ENCODE measurements at places on chromosomes 2 and 18.

DNA sequence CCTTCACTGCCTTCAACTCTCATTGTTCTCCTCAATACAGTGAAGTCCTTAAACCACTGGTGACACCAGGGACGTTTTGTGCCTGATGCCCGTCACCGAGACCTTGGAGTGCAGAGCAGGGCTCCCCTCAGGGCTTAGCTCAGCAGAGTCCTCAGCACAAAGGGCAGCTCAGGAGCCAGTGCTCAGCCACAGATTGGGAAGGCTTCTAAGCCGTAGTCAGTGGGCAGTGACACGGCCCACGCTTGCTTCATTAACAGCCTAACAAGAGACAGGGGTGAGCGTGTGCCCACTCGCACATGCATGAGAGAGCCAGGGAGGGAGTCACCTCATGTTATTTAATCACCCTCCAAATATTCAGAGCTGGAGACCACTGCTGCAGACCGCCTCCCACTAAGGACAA, 137.5 kb downstream of the SH3RF3 start:
- DNase-seq = no peak

DNA sequence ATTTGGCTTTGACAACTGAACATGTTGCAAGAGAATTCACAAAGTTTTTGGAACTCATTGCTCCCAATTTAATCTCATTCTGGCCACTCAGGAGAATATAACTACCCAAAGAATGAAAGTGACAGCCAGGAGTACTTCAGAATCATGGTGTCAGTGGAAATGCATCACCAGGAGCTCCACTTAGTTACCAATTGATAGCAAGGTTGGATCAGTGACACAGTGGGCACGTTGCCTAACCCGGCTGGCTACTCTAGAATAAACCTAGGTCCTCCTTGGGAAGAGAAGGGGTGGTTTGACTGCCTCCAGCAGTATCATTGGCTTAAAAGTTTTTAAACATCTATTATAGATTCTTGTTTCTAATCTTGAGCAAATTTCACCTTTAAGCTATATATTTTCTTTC, 40.0 kb upstream of the LRP1B start:
- no peak for DNase-seq

DNA sequence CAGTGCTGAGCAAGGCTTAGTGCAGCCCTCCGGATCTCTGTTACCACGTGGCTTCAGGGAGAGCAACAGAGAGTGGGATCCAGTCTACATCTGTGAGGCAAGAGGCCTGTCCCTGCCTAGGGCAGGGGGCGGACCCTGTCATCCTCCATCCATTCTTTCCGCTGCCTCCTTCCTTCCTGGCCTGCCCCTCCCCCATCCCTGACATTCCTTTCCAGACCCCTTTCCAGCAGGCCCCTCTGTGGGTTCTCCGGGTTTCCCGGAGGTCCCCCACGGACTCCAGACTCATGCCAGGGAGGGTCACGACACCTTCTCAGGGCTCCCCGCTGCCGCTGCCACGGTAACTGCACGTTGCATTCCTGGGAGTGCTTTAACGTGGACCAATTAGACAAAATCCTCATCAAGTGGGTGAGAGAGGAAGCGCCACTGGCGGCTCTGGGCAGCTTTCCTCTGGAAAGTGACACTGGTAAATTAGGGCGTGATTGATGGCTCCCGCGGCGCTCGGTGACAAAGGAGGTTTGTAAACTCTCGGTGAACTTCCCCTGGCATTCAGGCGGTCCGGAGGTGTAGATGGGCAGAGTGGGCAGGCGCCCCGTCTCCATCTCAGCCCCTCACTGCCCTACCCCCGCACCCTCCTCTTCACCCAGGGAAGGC, 11.4 kb downstream of the ATOH8 start:
- no peak for DNase-seq

DNA sequence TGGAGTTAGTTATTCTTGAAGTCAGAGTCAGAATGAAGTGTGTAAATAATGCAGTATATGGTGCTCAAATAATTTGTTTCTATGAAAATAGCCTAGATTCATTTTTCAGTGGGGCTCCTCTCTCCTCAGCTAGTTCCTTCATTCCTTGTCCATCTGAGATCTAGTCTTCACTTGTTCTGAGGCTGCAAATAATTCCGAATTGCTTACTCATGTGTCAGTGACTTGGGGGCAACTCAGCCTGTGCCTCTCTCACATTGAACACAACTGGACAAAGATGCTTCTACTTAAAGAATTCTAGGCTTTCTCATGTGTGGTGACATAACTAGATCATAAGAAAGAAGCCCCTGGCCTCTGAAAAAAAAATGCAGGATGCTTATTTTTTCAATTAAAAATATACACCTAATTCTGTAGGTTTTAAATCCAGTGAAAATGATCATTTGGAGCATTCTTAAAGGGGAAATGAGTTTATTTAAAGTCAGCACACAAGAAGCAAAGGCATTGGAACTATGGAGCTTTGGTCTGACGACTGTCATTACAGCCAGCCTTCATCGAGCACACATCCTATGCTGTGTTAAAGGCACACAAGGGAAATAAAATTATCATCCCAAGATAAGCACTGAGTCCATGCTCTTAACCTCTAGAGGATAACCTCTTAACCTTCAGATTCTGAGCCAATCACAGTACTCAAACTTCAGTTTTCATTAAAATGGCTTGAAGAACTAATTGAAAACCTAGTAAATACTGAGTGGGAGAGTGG, 24.8 kb upstream of the SCN7A start:
- DNase-seq = no peak

DNA sequence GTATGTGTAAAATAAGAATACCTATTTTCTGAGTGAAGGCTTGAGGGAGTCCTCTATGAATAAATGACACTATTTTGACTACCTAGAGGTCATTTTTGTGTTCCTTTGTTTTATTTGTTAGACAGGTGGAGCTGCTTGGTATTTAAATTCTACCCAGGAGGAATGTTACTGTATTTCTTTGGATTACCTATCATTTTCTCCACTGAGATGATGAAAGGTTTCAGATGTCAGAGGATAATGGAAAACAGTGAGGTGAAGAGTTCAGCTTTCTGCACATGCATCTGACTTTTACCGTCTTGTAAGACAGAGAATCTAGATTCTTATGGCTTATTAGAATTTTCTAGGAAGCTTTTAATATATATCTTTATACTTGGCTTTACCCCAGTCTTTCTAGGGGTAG, 689.8 kb upstream of the NXPH2 start:
- no peak for DNase-seq

DNA sequence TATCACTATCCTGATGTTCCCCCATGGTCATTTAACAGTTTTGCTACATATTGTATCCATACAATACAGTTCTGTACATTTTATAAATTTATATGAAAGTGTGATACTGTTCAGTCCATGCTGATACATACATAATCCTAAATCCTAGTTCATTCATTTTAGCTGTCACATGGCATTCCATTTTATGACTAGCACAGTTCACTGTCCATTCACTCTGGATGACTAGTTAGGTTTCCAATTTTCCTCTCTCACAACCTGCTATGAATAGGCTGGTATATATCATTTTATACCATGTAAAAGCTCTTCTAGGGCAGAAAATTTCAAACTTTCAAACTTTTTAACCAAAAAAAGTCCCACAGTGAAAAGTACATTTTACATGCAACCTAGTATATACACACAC, 15.2 kb downstream of the SMAD2 start:
- DNase-seq = no peak

GRCh38 chr2:43524177-43524965, 71.5 kb downstream of the THADA start:
- no peak for DNase-seq

- no peak for DNase-seq
These were observed 74.0 kb downstream of the FRZB start for GRCh38 chr2:182792441-182792840.

GRCh38 chr2:188919824-188920223, 54.3 kb upstream of the COL3A1 start:
- no peak for DNase-seq

GRCh38 chr2:99974682-99975375, 167.6 kb downstream of the AFF3 start:
- DNase-seq = no peak

GRCh38 chr2:184351126-184351525, 247.2 kb upstream of the ZNF804A start:
- no peak for DNase-seq

DNA sequence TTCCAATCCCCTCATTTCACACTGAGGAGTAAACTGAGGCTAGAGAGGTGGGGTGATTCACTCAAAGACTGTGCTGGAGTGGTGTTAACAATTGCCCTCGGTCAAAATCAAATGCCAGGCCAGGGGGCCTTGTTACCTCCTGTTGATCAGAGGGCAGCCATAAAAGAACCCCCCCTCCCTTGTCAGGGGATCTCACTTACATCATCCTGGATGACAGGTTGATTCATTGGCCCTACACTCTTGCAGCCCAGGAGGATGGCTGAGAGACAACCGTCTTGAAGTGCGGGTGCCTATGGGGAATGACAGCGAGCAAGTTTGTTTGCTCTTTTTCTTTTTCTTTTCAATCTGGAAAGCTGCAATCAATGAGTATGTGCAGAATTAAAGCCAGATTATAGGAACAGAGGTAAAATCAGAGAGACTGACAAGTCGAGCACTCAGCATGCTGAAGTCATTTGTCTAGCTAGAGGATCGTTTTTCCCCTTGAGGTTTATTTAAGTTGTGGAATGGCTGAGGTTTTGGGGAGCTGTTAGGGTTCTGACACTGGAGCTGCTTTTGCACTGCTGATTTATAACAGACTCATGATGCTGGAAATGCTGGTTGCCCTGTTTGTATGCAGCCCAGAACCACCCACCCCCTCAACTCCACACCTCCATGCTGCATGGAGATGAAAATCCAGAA, 26.4 kb upstream of the NRP2 start:
- DNase-seq = no peak

- no peak for DNase-seq
These were observed 1.3 kb downstream of the NETO1 start for GRCh38 chr18:72866442-72866900.

Measured in GM20000 (cell line).